Muscle of leg (tissue), 16 donors: ENCODE measurements at places on chromosomes 5 and 9.

- no peak for DNase-seq
- no peak overlapping the region for H3K27ac ChIP-seq
- no peaks in the 10 kb centered on the region for H3K4me1 ChIP-seq
Observed at GRCh38 chr5:76385540-76385939, 17.5 kb upstream of the IQGAP2 start.

GRCh38 chr5:54553659-54554207 is 36.2 kb downstream of the SNX18 start:
- H3K36me3 ChIP-seq = peaks cover 5% of the 10 kb centered on the region
- H3K4me1 ChIP-seq = no peaks in the 10 kb centered on the region
- H3K27ac ChIP-seq = no peak overlapping the region
- no peak for DNase-seq
- H3K27me3 ChIP-seq = no peaks in the 10 kb centered on the region

- peak overlapping the region; percentile 82 for H3K27ac ChIP-seq
- H3K4me3 ChIP-seq = no peak overlapping the region
- H3K36me3 ChIP-seq = no peaks in the 10 kb centered on the region
- DNase-seq = peak; percentile 94
Observed at GRCh38 chr9:130290291-130291181, 25.0 kb downstream of the HMCN2 start.

DNA sequence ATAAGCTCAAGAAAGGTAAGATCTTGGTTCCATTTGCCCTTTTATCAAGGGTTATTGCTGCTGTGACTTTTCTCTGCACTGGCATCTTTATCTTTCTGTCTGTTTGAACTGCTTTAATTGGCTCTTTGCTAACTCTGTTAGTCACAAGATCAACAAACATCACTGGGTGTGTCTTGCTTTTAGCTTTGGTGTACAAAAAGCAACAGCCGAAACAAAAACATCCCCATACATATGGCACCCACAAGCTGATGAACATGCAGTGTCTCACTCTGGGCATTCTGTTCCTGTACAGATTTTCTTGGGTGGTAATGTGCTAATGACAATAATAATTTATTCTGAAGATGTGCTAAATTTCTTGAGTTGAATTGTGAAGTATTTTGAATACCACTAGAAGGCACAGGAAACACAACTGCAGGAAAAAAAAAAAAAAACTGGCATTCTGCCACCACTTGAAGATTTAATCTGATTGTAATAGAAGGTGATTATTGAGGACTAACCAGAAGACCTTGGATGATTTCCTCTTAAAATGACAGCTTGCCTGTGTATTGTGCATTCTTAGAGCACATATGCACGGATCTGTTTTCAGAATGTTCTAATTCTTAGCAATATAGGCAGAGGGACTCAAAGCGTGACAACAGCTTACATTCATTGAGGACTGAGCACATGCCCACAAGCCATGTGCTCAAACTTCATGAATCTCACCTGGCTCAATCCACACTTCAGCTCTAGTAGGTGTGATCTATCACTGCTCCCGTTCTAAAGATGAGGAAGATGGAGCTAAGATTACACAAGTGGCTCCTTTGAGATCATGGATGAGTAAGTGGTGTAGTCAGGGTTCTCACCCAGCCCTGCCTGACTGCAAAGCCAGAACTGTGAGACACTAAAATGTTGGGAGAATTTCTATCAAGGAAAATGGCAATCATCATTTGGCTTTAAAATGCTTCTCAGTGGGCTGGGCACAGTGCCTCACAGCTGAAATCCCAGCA is 96.4 kb downstream of the EBF1 start:
- peak; percentile 41 for DNase-seq
- no peaks in the 10 kb centered on the region for H3K36me3 ChIP-seq
- peaks cover 10% of the 10 kb centered on the region for H3K4me1 ChIP-seq
- no peak overlapping the region for H3K4me3 ChIP-seq

DNA sequence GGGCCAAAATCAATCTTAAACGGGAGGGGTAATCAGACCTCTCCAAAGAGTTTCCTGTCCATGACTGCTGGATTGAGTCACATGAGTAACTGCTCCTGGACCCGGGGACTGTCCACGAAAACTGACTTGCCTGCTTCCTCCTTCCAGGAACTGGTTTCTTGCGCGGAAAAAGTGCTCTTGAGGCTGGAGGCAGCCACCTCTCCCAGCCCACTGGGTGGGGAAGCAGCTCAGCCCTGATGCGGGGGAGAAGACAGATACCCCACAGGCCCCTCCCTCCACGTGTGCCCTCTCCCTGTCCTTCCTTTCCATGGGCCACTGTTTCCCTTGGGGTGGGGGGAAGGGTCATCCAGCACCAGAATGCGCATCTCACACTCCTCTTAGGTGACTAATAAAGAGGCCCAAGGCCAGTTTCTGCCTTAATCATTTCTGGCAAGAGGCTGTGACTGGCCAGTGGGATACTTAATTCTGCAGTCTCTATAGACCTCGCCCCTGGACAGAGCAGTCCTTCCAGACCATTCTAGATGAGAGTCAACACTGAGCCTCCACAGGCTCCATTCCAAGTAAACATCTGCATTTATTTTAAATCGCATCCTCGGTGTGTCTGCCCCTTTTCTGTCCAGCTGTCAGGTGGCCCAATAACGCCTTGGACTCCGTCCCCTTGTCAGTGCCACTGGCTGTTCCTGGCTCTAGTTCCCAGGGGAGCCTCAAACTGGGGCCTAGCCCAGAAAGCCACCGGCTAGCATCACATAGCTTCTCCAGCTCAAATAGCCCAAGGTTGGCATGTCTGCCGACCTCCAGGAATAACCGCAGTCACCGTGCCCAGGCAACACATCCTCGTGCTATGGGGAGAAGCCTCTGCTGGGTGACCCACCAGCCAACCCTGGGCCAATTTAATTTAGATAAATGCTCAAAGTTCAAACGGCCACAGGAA is 12.0 kb downstream of the REXO4 start:
- peak overlapping the region; percentile 69 for H3K27ac ChIP-seq
- DNase-seq = peak; percentile 89
- H3K36me3 ChIP-seq = peaks cover 68% of the 10 kb centered on the region
- no peaks in the 10 kb centered on the region for H3K27me3 ChIP-seq
- no peak overlapping the region for H3K4me3 ChIP-seq

GRCh38 chr5:137594717-137595116 is 95.6 kb upstream of the SPOCK1 start:
- H3K4me3 ChIP-seq = no peak overlapping the region
- H3K4me1 ChIP-seq = peaks cover 5% of the 10 kb centered on the region
- no peaks in the 10 kb centered on the region for H3K27me3 ChIP-seq
- DNase-seq = no peak

DNA sequence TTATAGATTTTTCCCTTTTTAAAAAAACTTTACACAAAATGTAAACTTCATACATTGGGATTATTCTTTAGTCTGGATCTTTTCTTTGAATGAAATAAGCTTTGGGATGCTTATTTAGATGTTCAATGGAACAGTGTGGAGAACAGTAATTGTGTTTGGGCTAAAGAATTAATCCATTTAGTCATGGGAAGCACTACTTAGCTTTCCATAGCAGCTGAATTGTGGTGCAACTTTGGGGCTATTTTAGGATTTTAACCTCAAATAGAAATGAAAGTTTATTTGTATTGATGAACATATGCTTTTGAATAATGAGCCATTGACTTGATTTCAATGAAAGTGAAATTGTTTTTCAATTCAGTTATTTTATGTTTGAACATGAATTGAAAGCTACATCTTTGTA is 72.4 kb downstream of the ZCCHC7 start:
- peaks cover 5% of the 10 kb centered on the region for H3K36me3 ChIP-seq
- no peak overlapping the region for H3K27ac ChIP-seq
- H3K4me1 ChIP-seq = no peaks in the 10 kb centered on the region
- H3K27me3 ChIP-seq = no peaks in the 10 kb centered on the region
- no peak for DNase-seq
- no peak overlapping the region for H3K4me3 ChIP-seq

- no peak for DNase-seq
- H3K27me3 ChIP-seq = peaks cover 45% of the 10 kb centered on the region
- no peak overlapping the region for H3K27ac ChIP-seq
- no peak overlapping the region for H3K4me3 ChIP-seq
Observed at GRCh38 chr5:176671399-176671798, 24.1 kb downstream of the TSPAN17 start.

DNA sequence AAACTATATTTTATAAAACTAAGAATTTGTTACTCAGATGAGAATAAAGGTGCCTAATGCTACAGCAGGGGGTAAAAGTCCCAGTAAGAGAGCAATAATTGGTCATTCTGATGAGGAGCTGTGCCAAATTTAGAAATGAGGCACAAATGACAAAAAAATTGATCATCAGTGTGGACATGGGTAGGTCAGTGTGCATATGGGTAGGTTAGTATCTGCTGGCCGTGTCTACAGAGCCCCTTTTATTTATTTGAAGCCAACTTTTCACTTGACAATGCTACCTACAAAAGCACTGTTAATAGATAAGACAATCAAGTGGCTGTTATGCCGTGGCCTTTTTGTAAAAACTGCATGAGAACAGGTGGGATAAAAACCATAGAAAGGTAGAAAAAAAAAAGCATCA is 454.6 kb downstream of the RAB3C start:
- H3K27me3 ChIP-seq = no peaks in the 10 kb centered on the region
- peaks cover 15% of the 10 kb centered on the region for H3K4me1 ChIP-seq

- no peak overlapping the region for H3K27ac ChIP-seq
- H3K27me3 ChIP-seq = peaks cover 3% of the 10 kb centered on the region
- DNase-seq = peak; percentile 71
Observed at GRCh38 chr5:170554521-170555267, 50.9 kb downstream of the KCNIP1 start.

DNA sequence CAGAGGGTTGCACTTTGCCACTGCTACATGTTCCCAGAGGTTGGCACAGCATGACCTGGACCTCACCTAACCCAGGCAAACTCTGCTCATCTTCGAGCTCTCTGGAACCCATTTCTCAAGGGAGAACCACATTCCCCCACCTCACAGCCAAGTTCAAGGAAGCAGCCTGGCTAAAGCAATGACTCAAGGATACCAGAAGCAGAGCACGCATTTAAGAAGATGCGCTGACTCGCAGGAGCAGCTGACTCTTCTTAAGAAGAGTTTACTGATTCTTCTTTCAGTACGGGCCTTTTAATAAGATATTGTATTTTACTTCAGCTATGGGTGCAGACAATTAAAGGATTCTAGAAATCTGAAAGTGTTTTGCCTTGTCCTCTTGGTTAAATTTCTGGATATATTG is 4.1 kb upstream of the SEMA5A start:
- H3K27ac ChIP-seq = no peak overlapping the region
- no peak for DNase-seq
- peaks cover 9% of the 10 kb centered on the region for H3K4me1 ChIP-seq
- H3K4me3 ChIP-seq = no peak overlapping the region

DNA sequence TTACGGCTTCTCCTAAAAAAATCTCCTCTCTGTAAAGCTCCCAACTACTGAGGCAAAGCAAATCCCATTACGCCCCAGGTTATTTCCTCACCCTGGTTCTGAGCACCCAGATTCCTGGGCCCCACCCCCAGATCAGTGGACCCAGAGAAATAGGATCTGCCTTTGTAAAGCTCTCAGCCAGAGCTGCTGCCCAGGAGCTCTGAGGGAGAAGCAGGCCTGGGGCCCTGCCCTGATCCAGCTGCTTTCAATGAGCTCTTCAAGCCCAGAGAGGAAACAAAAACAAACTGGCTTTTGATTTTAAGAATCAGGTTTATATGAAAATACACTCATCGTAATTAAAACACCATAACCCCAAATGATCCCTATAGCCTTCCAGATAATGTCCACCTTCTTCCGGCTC is 124.5 kb downstream of the C5orf15 start:
- H3K36me3 ChIP-seq = no peaks in the 10 kb centered on the region
- DNase-seq = peak; percentile 16
- H3K4me1 ChIP-seq = peaks cover 8% of the 10 kb centered on the region
- H3K27me3 ChIP-seq = no peaks in the 10 kb centered on the region

- H3K4me1 ChIP-seq = no peaks in the 10 kb centered on the region
- no peak overlapping the region for H3K27ac ChIP-seq
- no peak for DNase-seq
- H3K4me3 ChIP-seq = no peak overlapping the region
- H3K27me3 ChIP-seq = no peaks in the 10 kb centered on the region
Observed at GRCh38 chr5:44613936-44614335, 194.8 kb upstream of the MRPS30 start.

GRCh38 chr9:89755821-89756220 is 151.0 kb downstream of the GADD45G start:
- H3K4me1 ChIP-seq = peaks cover 25% of the 10 kb centered on the region
- no peak overlapping the region for H3K27ac ChIP-seq
- H3K4me3 ChIP-seq = no peak overlapping the region
- no peaks in the 10 kb centered on the region for H3K36me3 ChIP-seq
- H3K27me3 ChIP-seq = peaks cover 20% of the 10 kb centered on the region
- peak; percentile 50 for DNase-seq

DNA sequence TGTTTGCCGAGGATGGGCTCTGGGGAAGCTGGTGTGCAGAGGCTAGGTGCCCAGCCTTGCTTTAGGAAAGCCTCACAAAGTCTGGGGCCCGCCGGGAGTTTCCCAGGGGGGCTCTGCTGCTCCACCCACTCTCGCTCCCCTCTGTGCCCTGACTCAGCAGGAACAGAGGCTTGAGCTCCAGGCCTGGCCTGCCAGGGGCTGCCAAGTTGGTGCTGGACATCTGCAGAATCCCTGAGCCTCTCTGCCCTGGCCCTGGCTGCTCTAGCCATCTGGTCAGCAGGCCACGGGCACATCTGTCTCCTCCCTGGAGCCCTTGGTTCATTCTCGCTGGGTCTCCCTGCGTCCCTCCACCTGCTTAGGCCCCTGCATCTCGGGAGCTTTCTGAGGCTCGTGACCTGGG is 647 bp upstream of the ADAMTSL2 start:
- H3K27me3 ChIP-seq = peaks cover 26% of the 10 kb centered on the region
- peak overlapping the region; percentile 59 for H3K27ac ChIP-seq
- H3K36me3 ChIP-seq = no peaks in the 10 kb centered on the region
- H3K4me1 ChIP-seq = peaks cover 76% of the 10 kb centered on the region

DNA sequence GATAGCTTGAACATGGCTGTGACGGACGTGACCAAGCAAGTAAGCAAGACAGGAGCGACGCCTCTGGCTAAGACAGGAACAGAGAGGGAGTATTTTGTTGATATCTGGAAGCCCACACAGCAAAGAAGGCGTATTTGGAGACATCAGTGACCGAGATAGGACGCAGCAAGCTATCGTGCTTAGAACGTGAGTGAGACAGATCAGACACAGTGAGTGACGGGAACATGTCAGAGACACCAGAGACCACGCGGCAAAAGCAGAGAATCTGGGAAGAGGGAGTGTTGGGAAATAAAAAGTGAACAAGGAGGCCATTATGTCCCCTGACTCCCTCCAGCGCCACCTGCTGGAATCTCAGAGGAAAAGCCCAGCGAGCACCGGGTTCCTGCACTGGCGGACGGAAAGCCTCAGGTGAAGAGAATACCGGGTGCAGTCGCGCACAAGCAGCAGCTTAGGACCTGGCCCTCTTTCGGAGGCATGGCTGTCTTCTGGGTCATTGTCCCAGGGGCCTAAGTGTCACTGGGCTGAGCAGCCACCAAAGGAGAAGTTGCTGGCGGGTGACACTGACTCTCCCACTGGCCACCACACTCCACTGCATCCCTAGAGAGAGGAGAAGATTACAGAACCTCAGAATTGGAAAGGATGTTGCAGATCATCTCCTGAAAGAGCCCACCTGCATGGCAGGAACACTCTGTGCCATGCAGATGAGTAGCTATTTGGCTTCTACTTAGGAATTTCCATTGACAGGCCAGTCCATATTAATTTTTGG is 99.1 kb downstream of the FBXO38 start:
- peaks cover 6% of the 10 kb centered on the region for H3K27me3 ChIP-seq
- H3K36me3 ChIP-seq = no peaks in the 10 kb centered on the region
- no peaks in the 10 kb centered on the region for H3K4me1 ChIP-seq
- no peak overlapping the region for H3K27ac ChIP-seq
- peak; percentile 22 for DNase-seq
